DMS153 (cell line): ENCODE measurements at places on chromosomes 5 and 9.

DNA sequence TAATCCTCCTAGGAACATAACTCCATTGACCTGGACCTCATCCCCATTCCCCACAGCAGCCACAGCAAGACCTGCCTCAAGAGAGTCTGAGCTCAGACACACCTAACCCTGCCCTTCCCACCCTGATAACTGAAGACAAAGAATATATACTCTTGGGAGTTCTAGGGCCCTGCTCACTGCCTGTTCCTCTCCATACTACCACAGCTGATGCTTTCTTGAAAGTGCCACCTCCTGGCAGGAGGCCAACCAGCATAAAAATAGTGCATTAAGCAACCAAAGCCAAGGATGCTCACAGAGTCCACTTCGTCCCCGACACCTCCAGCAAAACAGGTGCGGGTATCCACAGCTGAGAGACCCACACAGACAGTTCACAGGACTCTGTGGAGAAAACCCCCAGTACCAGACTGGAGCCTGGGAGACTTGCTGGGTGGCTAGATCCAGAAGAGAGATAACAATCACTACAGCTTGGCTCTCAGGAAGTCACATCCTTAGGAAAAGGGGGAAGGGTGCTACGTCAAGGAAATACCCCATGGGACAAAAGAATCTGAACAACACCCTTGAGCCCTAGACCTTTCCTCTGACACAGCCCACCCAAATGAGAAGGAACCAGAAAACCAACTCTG lies 23.5 kb downstream of the FAM114A2 start:
- no peak for DNase-seq

GRCh38 chr9:132472199-132472598 lies 62.2 kb downstream of the CFAP77 start:
- peak; percentile 74 for DNase-seq

GRCh38 chr5:57348376-57349140 lies 134.1 kb downstream of the ACTBL2 start:
- no peak for DNase-seq

GRCh38 chr9:119400606-119401005 lies 31.4 kb upstream of the BRINP1 start:
- DNase-seq, result no peak

DNA sequence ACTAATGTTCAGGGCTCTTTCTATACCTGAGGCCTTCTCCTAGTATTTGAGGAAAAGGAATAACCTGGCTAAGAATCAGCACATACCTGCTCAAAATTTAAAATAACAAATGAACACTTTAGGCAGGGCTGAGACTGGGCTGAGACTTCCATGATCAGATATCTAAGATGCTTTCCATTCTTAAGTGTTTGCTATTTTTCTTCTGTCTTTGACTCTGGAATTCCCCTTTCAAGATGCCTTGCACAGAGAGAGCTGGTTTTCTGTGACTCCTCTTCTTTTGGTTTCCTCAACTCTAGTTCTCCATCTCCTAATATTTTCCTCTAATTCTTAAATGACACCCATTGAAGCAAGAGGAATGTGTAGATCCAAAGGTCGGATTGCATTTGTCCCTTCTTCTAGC lies 61.1 kb downstream of the DPYSL3 start:
- DNase-seq, result no peak

DNA sequence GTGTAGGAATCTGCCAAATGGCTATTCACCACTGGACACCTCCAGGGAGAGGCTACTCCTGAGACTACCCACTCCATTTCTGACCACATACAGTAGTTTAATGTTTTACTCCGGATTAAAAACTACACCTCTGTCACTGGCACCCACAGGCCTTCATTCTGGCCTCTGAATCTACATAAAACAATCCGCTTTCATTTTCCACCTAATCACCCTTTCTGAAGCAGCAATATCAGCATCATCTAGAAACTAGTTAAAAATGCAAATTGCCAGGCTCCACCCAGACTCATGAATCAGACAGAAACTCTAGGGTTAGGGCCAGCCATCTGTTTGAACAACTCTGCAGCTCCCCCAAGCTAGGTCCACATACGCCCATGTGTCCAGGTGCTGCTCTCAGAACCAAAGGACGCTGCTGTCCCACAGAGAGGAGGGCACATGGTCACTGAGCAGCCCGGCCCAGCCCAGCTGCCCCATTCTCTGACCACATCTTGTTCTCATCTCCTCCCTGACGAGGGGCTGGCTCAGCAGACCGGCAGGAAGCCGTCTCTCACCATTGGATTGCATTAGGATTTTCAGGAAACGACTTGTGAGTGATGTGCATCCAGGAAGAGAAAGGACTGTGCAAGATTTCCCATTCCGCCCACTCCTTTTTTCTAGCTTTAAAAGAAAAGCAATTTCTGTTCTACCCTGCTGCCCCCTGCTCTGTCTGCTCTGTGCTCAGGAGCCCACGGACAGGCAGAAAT lies 34.7 kb downstream of the ADAM19 start:
- no peak for DNase-seq

- DNase-seq, result no peak
These were observed 1.1 kb downstream of the NPM1 start for GRCh38 chr5:171388816-171389168.

DNA sequence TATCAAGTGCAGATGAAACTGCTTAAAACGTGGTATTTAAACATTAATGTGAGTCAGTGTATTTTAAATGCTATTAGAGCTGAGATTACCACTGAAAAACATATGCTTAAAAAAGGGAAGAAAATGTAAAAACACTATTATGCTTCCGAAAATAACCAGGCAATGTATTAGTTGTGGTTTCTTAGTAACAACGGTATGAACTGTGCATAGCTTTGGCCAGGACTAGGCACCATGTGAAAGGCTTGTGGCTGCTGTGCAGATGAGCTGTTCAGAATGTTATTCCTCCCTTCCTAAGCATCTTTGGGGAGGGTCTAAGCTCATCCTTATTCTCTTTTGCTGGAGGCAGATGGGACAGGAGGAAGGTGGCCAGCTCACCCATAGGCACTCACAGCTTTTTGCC lies 84.9 kb downstream of the NTRK2 start:
- no peak for DNase-seq

DNA sequence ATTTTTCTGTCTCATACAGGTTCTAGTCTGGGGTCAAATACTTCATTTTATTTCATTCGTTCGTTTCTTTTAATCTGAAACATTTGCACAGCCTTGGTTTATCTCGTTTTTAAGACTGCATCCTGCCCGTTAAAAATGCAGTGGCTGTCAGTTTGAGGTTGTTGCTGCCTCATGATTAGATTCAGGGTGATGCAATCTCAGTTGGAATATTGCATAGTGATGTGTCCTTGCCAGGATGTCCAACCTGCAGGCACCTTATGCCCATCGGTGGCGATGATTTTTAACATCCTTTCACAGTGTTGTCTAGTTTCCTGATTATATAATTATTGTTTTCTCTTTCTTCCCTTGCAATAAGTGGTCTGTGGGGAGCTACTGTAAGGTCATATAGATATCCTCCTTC lies 45.1 kb downstream of the SH3GL2 start:
- DNase-seq, result peak; percentile 16

DNA sequence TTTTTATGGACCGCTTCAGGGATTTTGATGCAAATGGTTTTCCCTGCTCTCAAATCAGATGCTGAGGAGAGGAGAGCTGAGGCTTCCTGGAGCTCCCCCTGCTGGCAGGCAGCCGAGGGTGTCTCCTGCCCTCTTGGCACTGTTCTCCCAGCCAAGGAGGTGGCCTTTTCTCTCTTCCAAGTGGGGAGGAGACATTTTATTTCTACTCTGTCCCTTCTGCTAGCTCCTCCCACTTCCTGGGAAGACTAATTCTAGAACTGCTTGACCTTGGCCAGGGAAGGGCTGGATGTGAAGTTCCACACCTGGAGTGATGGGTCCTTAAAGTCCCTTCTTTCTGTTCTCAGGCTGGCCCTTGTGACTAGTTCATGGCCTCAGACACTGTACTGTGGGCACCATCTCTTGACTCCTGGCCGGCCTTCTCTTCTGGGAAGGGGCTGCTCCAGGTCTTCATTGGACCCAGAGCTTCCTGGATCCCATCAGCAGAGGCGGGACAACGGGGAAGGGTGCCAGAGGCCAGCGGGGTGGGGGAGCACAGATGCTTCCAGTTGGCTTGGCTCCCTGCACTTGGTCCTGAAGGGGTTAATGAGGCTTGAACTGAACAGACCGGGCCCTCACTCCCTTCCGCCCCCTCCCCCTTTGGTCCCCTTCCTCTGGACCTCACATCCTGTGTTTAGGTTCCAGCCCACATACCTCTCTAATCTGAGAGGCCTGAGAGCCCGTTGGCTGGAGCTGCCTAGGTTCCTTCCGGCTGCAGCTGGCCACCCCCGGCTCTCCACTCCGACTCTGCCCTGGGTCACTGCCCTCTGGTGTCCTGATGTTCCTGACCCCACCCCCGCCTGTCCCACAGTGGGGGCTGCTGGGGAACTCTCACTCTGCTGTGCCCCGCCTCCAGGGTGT lies 32.1 kb downstream of the PTPA start:
- peak; percentile 10 for DNase-seq

GRCh38 chr5:50984640-50985039 lies 318.2 kb downstream of the PARP8 start:
- DNase-seq, result no peak

DNA sequence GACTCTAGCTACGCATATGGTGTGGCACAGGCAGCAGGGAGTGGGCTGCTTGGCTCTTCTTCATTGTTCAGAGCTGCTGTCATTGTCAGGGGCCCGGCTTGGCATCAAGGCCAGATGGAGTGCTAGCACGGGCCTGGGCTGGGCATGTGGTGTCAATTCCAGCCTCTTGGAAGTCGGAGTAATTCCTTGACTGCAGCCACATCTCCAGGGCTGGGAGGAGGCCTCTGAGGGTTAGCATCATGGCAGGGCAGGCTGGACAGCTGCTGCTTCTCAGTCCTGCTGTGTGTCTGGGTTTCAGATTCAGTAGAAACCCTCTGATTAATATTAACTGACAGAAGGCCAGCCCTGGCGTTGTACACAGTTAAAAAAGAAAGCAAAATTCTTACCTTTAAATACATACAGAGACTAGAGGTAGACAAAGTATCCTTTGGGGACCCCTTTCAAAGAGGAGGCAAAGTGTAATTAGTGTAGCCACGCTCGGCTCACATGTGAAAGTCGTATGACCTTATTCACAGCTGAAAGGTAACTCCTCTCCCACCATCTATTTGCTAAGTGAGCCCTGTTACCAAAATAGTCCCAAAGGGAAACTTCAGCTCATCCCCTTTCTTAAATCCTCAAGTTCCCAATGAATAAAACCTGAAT lies 126.4 kb downstream of the DOCK2 start:
- no peak for DNase-seq

DNA sequence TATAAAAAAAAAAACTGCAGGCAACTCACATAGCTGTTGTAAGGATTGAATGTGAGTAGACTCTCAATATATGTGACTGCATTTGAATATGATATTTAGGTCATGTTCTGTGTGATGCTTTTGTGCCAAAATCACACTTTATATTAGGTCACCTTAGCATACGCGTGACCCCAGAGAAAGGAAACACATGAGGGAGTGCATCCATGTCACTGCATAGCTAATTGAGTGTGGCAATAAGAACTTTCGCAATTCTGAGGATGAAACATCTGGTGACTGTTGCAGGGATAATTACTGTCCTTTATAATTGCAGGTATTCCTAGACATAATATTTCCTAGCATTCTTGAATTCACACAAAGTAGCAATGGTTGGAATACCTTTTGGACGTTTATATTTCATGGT lies 459.5 kb upstream of the KLF4 start:
- DNase-seq, result no peak

DNA sequence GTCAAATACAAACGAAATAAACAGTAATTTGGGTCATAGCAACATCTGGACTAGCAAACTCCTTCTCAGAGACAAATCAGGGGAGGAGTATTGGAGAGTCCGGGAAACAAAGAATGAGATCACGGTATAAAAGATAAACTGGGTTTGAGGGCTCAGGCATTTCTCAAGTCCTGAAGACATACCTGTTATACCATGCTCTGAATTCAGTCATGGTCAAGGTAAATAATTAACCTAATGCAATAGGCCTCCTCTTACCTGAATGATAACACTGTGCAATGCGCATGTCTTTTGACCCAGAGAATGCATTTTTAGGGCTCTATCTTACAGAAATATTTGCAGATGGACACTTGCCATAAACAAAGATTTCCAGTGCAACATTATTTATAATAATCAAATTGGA lies 31.9 kb upstream of the SPDL1 start:
- DNase-seq, result no peak

DNA sequence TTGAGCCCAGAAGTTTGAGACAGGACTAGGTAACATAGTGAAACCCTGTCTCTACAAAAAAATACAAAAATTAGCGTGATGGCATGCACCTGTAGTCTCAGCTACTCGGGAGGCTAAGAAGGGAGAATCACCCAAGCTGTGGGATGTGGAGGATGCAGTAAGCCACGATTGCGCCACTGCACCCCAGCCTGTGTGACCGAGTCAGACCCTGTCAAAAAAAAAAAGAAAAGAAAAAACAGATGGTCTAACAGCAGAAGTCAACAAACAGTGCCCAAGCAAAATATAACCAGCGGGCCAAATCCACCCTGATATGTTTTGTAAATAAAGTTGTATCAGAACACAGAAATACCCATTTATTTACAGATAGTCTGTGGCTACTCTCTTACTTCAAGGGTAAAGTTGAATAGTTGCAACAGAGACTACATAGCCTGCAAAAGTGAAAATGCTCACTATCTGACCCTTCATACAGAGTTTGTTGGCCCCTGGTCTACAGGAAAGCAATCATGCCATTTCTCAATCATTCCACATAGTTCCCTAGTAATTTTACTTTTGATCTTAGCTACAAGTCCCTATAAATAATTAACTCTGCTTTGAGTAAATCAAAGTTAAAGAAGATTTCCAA lies 383.7 kb downstream of the TLE1 start:
- no peak for DNase-seq

DNA sequence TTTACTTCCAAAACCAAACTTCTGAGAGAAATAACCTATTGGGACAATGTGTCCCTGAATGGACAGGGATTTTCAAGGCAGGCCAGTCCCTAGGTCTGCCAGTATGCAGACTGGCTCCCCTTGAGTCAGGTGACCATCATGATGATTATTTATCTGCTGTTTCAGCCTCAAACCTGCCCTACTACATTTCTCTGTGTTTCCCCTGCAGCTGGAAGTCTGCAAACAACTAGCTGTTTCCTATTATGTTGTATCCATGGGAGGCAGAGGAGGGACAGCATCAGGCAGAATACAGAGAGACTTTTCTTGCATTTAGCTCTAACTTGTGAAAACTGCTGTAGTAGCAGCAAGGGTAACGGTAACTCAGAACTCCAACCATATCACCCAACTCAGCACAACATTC lies 36.2 kb upstream of the IFNK start:
- no peak for DNase-seq

DNA sequence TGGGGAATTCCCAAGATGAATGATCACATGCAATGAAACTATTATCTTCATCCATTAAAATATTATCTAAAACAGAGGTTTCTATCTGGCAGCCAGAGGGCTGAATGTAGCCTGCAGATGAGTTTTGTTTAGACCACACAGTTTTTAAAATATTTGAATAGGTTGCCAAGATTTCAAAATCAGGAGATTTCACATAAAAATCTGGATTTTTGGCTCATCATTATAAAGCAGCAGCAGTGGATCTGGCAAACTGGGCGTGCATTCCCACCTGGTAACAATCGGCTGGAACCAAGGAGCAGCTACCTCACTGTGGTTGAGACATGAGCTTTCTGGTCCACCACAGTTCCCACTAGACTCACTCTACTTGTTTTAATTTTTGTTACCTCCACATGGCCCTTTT lies 155.1 kb downstream of the BNC2 start:
- no peak for DNase-seq

- DNase-seq, result no peak
These were observed 889 bp upstream of the ADAMTS12 start for GRCh38 chr5:33892620-33893137.
